Activated CD4-positive, CD25-positive, alpha-beta regulatory T cell (primary cell): ENCODE measurements at places on chromosomes 3 and 15.

GRCh38 chr3:39396690-39397089 lies 9.8 kb upstream of the RPSA start:
- DNase-seq = no peak

DNA sequence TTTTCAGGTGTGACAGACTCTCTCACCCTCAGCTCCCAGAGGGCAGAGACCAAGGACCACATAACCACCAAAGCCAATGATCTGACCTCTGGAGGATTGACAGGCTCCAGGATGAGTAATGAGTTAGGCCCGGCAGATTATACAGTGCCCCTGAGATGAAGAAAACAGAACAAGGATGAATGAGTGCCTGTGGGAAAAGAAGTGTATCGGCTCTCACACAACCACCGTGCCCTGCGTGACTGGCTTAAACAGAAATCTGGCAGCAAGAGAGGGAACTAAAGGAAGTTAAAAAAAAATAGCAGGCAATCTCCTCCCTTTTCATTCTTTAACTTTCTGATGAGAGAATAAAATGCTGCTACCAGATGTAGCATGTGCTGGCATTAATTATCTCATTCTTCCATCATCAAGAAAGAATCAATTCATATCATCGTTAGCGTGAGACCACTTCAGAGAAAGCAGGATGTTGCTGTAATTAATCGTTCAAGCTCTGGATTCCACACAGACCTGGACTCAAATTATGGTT lies 227.5 kb upstream of the COL8A1 start:
- no peak for DNase-seq

GRCh38 chr3:60086811-60087210 lies 1037.0 kb upstream of the CFAP20DC start:
- DNase-seq = no peak

DNA sequence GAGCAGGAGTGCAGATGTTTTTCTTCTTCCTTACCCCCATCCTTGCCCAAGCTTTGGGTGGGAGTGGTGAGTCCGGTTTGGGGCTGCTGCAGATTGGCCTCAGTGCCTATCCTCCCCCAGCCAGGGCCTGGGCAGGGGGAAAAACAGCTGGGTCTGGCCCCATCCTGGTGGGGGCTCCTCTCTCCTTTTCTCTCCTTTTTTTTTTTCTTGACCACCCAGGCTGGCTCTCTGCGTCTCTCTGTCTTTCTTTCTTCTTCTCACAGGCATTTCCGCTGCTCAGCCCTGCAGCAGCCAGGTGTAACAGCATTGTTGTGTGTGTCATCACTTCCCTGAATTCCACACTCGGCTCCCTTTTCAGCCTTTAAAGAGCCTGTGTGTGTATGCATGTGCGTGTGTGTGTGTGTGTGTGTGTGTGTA lies 2.0 kb downstream of the FOXL2NB start:
- DNase-seq = no peak

- DNase-seq = no peak
Observed at GRCh38 chr3:69767571-69767970, 28.3 kb downstream of the MITF start.

DNA sequence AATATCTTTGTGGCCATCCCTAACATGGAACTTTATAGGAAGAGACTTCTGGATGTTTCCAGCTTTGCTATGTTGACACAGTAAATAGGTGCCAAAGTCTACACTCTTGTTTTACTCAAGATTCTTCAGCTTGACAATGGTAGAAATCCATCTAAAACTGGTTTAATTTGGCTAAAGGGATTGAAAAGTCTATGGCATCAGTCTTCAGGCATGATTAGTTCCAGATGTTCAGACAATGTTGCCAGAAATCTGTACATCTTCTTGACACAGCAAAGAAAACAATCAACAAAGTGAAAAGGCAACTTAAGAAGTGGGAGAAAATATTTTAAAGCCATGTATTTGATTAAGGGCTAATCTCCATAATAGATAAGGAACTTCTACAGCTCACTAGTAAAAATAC lies 130.5 kb downstream of the LRRC3B start:
- DNase-seq = no peak

DNA sequence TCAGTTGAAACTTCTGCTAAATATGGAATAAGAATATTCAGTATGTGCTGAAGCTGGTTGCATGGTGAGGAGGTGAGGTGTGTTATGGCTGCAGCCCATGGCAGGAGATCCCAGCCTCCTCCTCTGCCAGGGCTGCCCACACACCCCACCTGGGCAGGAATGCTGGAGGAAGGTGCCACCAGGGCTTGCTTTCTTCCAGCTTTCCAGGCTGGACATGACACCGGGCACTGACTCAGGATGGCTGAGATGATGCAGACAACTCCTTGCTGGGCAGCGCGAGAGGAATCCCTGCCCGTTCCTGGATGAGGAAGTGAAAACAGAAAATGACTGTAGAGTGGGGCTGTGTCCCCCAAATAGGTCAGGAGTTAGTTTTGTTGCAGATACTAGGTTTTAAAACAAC lies 14.1 kb downstream of the GABRG3 start:
- no peak for DNase-seq

DNA sequence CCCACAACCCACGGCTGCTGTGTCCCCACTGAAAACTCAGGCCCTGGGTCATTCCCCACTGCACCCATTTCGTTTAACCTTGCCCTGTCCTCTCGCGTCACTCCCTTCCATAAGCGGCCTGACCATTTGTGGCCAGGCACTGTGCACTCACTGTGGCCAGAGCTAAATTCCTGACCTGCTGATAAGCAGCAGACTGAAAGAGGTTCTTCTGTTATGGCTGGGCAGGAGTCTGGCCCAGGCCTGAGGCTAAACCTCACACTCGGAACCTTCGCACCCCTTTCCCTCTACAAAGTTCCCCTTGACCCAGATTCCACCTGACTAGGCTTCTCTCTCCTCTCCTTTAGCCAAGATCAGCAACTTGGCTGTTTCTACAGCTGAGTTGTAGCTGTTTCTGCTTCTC lies 62.3 kb downstream of the ADAMTS17 start:
- no peak for DNase-seq

DNA sequence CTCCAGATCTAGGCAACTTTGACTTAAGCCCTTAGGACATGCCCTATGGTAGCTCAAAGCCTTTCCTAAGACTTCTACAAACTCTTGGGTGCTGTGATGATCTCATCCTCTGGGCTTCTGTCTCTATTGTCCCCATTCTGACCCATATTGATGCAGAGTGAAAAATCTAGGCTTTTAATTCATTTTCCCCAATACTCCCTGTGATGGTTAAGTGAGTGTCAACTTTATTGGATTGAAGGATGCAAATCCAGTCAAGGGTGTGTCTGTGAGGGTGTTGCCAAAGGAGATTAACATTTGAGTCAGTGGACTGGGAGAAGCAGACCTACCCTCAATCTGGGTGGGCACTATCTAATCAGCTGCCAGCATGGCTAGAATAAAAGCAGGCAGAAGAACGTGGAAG lies 97.3 kb upstream of the NUDT16 start:
- no peak for DNase-seq

DNA sequence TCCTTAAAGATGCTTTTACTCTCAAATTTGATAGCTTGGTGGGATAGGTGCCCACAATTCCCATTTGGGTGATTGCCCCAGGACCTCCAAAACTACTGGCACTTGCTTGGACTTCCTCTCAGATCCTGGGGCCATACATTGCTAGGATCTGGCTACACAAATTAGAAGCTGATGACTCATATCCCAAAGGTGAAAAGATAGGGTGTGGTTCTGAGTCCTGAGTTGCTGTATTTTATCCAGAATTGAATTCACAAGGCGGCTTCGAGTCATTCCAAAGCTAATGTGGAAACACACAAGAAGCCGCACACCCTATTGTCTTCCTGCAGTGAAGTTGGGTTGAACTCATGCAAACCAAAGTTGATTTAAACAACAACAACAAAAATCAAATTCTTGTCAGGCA lies 53.4 kb downstream of the DUT start:
- no peak for DNase-seq

DNA sequence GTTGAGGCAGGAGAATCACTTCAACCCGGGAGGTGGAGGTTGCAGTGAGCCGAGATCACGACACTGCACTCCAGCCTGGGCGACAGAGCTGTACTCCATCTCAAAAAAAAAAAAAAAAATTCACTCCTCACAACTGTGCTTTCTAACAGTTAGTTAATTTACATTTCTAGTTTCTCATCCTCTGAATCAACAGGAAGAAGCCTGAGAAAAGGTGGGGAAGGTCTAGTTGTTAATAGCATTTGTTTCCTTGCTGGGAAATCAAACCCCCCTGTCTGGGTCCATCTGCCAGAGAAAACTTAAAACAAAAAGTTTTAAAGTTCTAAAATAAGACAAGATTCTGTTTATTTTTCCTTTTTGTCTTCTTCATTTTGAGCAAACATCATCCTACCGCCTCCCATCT lies 62.3 kb downstream of the TMEM39A start:
- DNase-seq = no peak

DNA sequence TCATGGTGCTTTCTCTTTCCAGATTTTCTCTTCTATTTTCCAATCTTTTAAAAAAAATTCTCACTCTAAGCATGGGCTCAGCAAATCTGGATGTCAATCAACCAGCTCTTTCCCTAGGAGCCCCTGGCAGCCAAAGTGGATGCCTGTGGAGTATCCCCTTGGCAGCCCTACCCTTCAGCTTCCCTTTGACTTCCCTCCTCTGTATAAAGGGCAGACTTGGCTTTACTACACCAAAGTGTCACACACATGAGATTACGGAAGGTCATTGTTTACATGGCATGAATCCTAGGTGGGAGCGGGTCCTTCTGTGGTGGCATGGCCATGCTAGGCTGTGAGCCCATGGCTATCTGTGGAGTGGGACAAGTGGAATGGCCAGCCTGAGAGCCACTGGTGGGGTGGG lies 379.9 kb downstream of the GABRB3 start:
- DNase-seq = no peak

DNA sequence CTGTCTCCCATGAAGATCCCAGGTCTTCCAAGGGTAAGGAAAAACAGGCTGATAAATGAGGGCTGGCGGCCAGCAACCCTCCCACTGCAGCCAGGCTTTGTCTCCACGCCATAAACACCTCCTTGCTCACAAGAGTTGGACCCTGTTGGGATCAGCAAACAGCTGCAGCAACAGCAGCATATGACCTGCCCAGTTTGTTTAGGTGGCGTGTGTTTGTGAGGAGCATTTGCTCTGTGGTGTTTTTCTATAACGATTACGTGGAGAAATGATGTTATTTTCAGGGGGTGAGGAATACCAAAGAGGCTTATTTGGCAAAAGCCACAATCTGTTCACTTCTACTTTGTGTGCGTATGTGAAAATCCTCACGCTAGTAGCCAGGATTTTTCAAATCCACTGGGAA lies 58.5 kb downstream of the RFTN1 start:
- no peak for DNase-seq

- no peak for DNase-seq
Observed at GRCh38 chr3:162421721-162422120, 925.1 kb downstream of the OTOL1 start.

DNA sequence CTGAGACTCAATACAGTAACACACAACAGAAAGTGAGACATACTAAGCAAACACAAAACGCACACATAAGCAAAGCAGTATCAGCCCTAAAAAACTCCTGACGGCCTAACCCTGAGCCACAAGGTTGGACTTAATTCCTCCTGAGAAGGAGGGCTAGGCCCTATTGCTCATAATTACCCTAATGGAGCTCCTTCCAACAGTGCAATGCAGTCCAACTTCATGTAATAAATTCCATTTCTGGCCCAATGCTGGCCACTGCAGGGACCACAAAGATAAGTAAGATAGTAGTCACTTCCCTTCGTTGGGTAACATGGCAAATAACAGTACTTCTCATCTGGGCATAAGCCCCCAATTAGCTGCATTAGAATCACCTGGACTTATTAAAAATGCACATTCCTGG lies 4.2 kb downstream of the VPS39 start:
- DNase-seq = no peak

DNA sequence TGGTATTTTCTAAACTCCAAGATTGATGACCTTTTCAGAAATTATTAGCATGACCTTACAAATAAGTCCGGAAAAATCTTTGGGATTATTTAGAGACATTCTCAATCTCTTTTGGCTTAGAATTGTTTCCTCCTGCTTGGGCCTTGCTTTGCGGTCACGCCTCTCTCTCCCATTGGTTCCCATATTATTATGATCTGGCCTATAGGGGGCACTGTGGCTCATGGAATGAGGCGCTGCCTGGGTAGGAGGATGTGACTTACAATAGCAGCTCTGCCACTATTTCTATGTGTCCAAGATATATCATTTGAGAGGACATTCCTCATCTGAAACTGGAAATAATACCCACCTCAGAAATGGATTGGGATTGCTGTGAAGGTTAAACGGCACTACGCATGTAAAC lies 464.9 kb downstream of the MFSD1 start:
- DNase-seq = no peak

DNA sequence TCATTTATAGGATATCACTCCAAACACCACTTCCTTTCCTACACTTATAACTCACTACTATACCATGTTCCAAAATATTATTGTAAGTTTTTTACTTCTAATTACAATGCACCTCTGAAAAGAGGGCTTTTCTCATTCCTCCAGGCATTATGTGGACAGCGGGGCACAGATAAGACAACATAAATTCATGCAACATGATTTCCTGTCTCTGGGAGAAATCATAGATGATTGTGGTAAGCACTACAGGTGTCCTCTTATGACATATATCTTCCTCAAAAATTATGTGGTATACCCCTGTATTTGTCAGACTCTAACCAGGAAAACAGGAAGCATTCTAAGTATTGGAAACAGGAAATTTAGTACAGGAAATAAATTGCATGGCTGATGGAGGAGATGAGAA lies 45.7 kb upstream of the INO80 start:
- no peak for DNase-seq

GRCh38 chr3:110165753-110166152 lies 828.4 kb upstream of the DPPA4 start:
- no peak for DNase-seq

GRCh38 chr3:27607370-27607769 lies 114.8 kb downstream of the EOMES start:
- DNase-seq = no peak

GRCh38 chr15:71110405-71111180 lies 4.7 kb upstream of the THSD4 start:
- no peak for DNase-seq

DNA sequence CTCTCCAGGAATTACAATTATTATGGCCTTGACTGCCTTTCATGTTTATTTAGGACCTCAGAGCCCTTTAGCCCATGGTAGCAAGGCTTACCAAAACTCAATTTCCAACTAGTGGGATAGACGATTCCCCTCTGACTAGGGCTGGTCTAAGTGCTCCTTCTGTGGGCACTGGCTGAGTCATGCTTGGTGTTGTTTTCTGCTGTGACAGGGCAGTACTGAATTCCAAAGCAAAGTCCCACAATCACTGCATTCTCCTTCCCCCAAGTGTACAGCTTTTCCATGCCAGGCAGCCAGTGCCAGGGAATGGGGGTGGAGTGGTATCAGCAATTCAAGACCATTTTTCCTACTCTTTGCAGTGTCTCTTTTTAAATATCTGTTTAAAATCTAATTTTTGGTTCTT lies 509.0 kb upstream of the NECTIN3 start:
- DNase-seq = no peak

DNA sequence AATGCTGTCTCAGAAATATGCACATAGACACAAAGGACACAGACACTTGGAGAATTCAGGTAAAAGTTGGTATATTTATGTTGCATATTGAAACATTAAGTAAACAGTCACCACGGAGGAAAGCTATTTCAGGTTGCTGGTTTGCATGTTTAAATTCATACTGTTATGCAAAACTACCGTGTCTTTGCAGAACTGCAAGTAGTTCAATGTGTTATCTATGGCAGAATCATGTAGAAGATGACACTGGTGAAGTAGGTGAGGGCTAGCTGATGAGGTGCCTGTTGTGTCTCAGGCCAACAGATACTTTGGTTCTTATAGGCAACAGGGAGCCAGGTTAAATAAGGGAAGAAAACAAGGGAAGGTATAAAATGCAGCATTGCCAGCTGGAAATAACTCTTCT lies 511.3 kb downstream of the DIPK2A start:
- no peak for DNase-seq

- DNase-seq = no peak
Observed at GRCh38 chr3:175207361-175207760, 348.2 kb downstream of the NAALADL2 start.
